ENCODE measurements at places on chromosomes 16 and 17.
A peak's percentile ranks its signal among the peaks of the same experiment; 100 is the strongest.

- no peak for DNase-seq
Observed at GRCh38 chr17:80565343-80566053, 20.9 kb downstream of the RPTOR start.

DNA sequence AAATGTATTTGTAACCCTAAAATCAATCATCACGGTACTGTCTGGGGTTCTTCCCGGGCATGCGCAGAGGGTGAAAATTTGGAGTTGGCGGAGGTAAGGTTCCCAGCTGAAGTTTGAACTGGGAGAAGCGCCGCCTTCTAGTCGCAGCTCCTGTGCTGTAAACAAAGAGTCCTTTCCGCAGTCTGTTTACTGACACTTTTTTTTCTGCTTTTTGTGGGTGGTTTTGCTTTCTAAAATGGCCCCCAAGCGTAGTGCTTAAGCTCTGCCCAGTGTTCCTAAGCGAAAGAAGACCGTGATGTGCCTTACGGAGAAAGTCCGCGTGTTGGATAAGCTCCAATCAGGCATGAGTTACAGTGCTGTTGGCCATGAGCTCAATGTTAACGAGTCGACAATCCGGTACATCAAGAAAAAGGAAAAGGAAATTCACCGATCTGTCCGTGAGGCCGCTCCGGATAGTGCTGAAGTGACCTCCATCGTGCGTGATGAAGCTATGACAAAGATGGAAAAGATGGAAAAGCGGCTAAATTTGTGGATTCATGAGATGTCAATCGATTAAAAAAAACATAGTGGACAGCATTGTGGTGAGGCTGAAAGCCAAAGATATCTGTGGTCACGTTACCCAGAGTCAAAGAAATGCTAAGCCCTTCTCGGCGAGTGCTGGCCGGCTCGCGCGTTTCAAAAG is 570 bp upstream of the CFDP1 start:
- DNase-seq = peak; percentile 96

DNA sequence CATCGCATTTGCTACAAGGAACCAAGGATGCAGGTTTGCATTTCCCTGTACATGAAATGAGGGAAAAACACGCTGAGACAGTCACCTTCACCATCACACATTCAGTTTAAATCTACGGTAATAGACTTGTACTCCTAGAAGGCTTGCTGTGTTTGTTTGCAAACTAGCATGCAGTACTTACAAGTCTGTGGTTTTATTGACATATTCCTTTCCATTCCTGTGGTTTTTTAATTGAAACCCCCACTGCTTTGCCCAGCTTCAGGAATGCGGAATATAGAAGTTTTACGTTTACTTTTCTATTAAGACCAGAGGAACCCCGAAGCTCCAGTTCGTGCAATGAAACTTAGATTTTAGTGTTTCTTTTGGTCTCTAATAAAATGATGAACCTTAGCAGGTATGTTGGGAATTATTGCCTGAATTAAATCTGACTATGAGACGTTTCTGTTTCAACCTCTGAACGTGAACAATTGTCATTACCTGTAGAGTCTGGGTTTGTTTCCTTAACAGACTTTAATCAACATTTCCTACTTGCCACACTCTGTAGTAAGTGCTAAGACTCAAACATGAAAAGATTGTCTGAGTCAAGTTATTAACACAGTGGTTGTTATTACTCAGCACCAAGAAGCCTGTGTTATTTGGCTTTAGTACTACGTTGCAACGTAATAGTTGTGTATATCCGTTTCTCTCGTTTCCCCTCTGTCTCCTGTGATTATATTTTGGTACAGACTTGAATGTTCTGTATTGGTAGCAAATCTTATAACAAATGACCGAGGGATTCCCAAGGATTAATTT is 793.3 kb upstream of the GOT2 start:
- DNase-seq = peak; percentile 85

GRCh38 chr17:73203788-73204479 is 11.1 kb downstream of the COG1 start:
- DNase-seq = no peak

DNA sequence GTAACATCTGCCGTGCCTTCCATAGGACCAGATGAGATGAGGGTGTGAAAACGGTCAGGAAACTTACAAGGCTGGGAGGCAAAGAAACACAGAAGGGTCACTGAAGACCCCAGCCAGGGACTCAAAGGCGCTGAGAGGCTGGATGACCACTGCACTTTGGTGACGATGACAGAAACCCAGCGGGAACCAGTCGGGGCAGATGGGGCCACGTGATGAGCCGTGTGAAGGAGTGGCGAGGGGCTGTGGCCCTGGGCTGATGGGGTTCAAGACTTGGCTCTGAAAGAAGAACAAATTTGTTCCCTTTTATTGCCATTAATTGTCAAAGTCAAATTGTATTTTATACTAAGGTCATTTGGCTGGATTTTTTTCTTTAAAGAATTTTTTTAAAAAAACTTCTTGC is 28.6 kb upstream of the ATP2C2 start:
- no peak for DNase-seq

- DNase-seq = no peak
Observed at GRCh38 chr16:52914428-52914827, 138.3 kb downstream of the CHD9NB start.

DNA sequence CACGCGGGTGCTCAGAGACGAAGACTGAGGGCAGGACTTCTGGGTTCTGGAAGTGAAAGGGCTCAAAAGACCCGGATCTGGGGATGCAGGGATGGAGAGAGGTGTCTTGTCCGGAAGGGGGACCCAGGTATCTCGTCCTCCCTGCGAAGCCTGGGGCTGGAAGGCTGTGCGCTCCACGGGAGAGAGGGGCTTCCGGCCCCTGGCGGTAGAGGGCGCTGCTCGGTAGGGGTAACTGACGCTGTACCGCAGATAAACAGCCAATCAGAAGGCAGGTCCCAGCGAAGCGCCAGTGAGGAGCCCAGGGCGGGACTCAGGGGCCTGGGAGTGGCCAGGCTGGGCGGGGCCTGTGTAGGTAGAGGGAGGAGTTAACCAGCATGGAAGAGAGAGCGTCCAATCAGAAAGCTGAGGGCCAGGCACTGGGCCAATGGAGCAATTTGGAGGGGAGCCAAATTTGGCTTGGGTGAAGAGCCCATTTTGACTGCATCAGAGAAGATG is 804 bp downstream of the TGFB1I1 start:
- DNase-seq = peak; percentile 95

- DNase-seq = no peak
Observed at GRCh38 chr17:15742921-15743320, 10.8 kb downstream of the TBC1D26 start.

DNA sequence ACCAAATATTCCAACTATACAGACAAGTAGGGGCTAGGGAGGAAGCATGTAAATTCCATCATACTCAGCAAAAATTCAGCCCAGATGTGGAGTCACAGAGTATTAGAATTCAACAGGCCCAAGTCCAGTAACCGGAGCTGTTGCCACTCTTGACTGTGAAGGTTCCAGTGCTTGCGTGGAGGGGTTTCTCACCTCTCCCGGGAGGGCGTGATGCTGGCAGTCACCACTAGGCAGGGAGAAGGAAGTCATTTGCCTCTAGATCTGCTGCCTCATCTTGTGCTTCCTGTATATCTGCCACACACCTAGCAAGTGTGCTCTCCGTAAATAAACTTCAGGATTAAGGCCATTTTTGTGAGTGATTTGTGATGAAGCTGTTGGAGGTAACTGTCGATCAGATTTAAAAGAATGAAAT is 1.0 kb upstream of the CKLF start:
- no peak for DNase-seq

GRCh38 chr16:86905302-86905701 is 327.0 kb downstream of the FOXL1 start:
- DNase-seq = no peak

- DNase-seq = no peak
Observed at GRCh38 chr16:80608946-80609345, 68.2 kb downstream of the DYNLRB2 start.

- DNase-seq = peak; percentile 80
Observed at GRCh38 chr16:83717814-83718213, 90.0 kb upstream of the HSBP1 start.

GRCh38 chr17:70661342-70662222 is 492.2 kb downstream of the KCNJ2 start:
- peak; percentile 69 for DNase-seq

DNA sequence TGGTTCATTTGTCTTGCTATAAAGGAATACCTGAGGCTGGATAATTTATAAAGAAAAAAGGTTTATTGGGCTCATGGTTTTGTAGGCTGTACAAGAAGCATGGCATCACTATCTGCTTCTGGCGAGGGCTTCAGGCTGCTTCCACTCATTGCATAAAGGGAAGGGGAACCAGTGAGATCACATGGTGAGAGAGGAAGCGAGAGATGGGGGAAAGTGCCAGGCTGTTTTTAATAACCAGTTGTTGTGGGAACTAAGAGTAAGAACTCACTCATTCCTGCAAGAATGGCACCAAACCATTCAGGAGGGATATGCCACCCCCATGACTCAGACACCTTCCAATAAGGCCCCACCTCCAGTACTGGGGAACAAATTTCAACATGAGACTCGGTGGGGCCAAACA is 24.3 kb downstream of the SPECC1 start:
- DNase-seq = no peak

DNA sequence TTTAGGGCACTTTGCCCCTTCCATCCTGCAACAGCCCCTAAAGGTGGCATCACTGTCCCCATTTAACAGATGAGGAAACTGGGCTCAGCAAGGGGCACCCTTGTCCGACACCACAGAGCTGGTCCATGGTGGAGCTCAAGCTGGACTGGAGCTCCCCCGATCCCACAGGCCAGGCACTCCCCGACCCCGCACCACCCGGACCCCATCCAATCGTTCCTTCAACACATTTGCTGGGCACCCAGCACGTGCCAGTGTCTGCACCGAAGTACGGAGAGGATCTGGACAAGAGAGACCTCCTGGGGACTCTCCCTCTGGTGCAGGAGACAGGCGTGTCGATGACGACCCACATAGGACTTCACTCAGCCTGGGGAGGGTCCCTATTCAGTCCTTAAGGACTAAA is 13.4 kb downstream of the EMC6 start:
- no peak for DNase-seq

DNA sequence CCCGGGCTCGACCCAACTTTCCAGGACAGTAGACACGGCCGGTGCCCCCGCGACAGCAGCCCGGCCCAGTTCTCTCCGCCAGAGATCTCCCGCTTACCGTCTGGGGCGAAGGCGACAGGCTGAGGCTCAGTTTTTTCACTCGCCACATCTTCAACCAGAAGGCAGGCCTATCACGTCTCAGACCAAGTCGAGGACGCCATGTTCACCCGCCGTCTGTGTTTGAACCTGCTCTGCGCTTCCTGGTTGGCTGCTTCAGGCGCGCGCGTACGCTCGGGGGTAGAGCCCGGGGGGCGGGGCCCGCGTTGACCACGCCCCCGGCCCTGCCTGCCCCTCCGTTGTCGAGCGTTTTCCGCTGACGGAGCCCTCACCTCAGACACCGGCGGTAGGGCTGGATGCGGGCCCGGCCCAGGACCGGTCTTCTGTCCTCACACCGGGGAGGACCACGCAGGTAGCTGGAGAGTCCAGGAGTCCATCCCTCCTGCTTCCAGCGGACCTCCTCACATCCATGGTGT is at the start of gene SPAG5:
TSS of gene SPAG5 (minus strand) at position 227 of the 512 bp plus-strand sequence. CDS start at position 148, 79 bp downstream.
- DNase-seq = peak; percentile 92

DNA sequence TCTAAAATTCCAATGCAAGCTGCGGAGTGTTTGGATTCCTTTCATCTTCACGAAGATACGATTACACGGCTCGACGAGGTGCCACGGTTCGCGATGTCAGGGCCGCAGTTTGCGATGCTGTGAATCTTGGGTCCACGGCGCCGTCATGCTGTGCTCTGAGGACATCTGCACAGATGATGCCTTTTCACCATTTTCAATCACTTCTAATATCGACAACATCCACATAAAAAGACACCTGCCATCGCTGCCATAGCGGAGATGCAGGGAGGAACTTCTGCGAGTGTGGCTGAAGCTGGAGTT is 6.8 kb upstream of the APRT start:
- DNase-seq = no peak

DNA sequence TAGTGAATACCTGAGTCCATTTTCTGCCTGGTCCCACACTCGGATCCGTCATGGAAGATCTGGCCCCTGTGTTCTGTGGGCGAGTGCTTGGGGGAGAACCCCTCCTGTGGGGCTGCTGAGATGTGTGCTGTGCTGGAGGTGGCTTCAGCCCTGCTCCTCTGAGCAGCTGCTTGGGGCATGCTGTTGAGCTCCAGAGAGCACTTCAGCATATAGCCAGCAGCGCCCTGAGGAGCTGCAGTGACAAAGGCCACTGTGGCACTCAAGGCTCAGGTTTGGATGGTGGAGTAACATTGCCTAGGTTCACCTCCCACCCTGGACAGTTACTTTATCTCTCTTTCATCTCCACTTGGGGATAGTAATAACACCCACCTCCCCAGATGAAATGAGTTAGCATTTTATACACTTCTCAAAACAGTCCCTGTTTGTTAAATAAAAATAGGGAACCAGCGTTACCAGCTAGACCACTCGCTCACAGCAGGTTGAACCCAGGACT is 75.3 kb downstream of the KSR1 start:
- DNase-seq = no peak
